GM23248 (cell line): ENCODE measurements at places on chromosomes 16 and 17. TPM values are rescaled to one million over a fixed set of nuclear protein-coding genes. Genes with fewer than 3 reads are reported as not detected.
A peak's percentile ranks its signal among the peaks of the same experiment; 100 is the strongest.

GRCh38 chr16:30766933-30767284 is 4.8 kb downstream of the RNF40 start:
- DNase-seq = no peak

- peak; percentile 44 for DNase-seq
Measured at GRCh38 chr16:10957771-10958482, 13.6 kb downstream of the CLEC16A start.

DNA sequence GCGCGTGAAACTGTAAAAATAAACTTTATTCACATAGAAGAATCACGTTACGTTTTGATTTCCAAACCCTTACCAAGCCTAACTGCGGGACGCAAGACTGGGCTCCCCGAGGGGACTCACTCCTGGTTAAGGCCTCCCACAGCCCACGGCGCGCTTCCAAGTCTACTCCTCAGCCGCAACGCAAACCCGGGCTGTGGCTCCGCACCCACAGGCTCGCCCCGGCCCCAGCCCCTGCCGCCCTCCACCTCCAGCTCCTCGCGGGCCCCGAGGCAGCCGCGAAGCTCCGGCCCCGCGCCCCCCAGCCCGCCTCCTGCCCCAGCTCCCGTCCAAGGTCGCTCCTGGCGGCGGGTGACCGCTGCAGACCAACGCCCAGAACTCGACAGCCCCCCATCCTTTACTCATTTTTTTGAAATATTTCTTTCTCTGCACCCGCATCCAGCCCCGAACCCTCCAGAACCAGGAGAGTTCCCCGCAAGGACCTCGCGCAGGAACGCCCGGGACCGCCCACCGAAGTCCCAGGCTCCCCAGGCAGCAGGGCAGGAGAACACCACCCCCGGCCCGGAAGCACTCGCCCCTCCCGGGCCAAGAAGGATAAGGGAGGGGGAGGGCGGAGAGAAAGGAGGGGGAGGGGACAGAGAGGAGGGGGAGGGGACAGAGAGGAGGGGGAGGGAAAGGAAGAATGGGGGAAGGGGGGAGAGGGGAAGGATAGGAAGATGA is 912 bp downstream of the USP22 start:
- DNase-seq = peak; percentile 82

DNA sequence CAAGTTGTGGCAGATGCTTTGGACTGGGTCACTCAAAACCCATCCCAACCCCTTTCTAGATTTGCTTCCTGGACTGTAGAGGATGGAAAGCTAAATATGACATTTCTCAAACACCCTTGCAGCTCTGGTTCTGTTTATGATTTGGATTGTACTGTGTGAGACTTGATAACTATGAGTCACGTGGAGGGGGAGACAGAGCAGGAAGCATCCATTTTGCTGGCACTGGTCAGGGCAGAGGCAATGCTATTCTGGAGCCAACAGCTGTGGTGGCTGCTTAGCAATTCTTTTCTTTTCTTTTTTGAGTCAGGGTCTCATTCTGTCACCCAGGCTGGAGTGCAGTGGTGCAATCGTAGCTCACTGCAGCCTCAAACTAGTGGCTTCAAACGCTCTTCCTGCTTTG is 13.6 kb upstream of the TERF2 start:
- peak; percentile 62 for DNase-seq

DNA sequence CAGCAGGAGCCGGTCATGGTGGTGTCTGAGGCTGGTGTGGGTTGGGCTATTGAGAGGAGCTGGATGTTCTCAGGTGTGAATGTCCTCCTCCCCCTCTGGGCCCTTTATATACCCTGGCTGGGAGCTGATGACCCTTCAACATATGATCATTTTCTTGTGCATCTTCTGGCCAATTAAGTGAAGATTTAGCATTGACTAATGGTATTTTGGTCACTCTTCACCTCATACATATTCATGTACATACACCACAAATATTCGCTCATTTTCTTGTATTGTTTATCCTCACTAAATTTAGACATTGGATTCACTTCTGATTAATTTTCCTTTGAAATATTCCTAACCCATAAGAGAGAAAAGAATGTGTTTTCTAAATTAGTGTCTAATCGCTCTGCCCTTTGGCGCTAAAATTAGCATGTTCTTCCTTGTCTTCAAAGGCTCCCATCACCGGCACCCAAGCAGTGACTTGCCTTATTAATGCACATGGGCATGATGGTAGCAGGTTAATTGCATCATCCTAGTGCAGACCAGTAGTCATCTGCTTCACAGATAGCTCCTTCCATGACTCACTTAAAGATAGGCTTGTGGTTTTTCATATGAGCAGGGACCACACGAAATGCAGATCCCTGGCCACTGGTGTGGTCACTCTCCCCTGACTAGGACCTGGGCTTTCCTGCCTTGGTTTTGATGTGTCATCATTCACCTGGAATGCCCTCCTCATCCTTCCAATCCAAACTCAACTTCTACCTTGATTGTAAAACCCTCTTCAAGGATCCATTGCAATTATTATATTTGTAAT is at the start of gene KRTAP2-4:
TSS of gene KRTAP2-4 (minus strand) at position 51 of the 796 bp plus-strand sequence. CDS start at position 17, 34 bp downstream.
- DNase-seq = peak; percentile 90

DNA sequence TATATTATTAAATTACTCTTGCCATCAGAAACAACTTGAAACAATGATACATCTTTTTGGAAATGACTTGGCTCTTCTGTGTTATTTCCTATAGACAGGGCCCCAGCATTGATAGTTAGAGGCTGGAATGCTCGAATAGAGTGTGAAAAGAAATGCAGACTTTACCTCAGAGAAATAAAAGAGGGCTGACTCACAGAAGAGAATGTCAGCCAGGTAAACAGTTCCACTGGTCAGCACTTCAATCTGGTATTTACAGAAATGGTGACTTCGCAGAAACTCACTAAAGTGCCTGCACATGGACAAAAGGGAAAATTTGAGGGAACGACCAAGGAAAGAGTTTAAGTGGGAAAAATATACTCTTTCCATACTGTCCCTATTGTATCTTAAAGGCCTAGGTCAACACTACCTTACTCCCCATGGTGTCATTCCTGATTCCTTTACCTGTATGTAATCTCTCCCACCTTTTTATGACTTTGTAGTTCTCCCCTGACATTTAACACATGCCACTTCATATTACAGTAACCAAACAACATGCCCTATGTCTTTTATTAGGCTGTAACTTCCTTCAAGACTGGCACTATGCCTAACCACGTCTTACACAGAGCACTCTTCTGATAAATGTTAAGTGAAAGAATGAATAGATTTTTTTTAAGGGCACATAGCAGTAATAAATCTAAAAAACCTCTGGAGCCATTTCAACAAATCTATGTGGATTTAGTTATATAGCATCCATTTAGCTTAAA is 36.7 kb downstream of the AKAP10 start:
- peak; percentile 57 for DNase-seq

- peak; percentile 88 for DNase-seq
Measured at GRCh38 chr17:48610282-48611211, at the start of gene HOXB7. HOXB7 (minus strand) TSS chr17:48611017; CDS start chr17:48610918, 99 bp downstream.

The SOX8 gene
- total RNA-seq = 0.43 and 0.89 TPM in 2 replicates

DNA sequence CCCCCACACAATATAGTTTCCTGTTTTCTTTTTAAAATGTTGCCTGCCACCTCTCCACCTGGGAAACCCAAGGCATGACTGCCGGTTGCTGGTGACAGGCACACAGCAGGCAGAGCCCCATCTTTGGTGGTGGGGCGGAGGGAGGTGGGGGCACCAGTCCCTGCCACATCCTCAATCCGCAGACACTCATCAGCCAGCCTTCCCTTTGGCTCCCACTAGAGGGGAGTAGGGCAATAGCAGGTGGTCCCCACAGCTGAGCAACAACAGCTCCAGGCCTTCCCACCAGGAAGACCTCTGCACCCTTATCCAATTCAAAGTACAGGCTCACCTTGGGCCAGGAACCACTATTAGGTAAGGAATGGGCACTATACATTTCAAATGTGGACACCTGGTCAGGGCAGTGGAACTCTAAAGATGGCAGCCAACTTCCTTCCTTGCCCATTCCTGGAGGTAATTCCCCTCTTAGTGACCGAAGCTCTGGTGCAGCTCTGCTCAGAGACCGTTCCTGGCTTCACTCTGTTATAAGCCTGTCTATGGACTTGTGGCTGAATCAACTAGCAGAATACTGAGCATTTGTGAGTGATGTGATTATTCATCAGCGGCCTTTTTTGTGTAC is 13.9 kb downstream of the RECQL5 start:
- peak; percentile 54 for DNase-seq

The ZMYND15 gene
- total RNA-seq = 0.32 and 0.89 TPM in 2 replicates
